Activated CD8-positive, alpha-beta T cell treated with anti-CD3 and anti-CD28 coated beads, Interleukin-2, amount 10 ng/mL, durations not matched to agents 7 days and 5 days (primary cell): ENCODE measurements at places on chromosomes 7 and 10. TPM values are rescaled to one million over a fixed set of nuclear protein-coding genes. Genes with fewer than 3 reads are reported as not detected.

GRCh38 chr7:6092953-6093354, 61.8 kb downstream of the ANKRD61 start:
- no peaks in the 10 kb centered on the region for H3K36me3 ChIP-seq
- peaks cover 2% of the 10 kb centered on the region for H3K4me1 ChIP-seq
- H3K4me3 ChIP-seq: no peak overlapping the region

DNA sequence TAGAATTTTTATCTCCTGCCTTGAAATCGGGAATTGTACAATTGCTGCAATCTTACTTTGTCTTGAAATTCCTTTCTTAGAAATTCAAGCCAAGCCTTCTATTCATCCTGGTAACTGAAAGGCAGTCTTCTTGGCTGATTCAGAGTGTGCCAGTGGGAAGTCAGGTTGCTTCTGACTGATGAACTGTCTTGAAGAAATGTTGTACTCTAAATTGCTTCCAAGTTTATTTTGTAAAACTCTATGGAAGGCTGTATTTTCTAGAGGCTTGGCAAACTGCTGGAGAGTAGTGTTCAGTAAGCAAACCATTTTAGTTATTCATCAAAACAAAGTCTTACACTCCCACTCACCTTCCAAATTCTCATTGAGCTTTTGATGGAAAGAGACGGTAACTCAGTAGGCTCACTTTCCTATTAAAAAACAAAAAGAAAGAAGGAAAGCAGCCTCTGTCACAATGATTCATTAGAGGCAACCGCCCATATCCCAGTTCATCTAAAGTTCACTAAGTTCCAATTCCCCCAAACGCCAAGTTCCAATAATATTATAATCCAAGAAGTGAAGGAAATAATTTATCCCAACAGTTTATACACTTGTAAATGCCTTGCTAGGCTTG, 187.9 kb upstream of the MALRD1 start:
- no peaks in the 10 kb centered on the region for H3K36me3 ChIP-seq
- no peaks in the 10 kb centered on the region for H3K27me3 ChIP-seq
- DNase-seq: no peak

DNA sequence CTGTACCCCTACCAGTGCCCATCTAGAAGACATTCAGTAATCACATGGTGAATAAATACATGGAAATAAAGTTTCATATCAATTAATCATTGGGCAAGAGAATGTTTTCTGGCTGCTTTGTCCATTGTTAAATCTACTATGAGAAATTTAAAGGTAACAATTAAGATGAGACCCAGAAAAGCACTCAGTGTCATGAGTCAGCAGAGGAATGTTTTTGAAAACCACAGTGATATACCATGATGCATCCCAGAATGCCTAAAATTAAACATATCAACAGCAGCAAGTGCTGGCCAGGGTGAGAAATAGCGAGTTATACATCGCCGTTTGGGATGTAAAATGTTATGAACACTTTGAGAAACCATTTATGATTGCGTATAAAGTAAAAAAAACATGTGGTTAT, 825.3 kb upstream of the C7orf33 start:
- H3K4me1 ChIP-seq: no peaks in the 10 kb centered on the region
- no peak for DNase-seq
- H3K36me3 ChIP-seq: no peaks in the 10 kb centered on the region
- H3K4me3 ChIP-seq: no peak overlapping the region
- no peaks in the 10 kb centered on the region for H3K27me3 ChIP-seq

The PHKG1 gene
- 1.7 TPM for total RNA-seq

The OR6B1 gene
- not detected for total RNA-seq

The PODXL gene
- 1.3 TPM for total RNA-seq

GRCh38 chr7:133139350-133139749, 57.5 kb upstream of the CHCHD3 start:
- H3K4me3 ChIP-seq: no peak overlapping the region
- no peak overlapping the region for H3K27ac ChIP-seq
- H3K36me3 ChIP-seq: no peaks in the 10 kb centered on the region
